Activated T-helper 1 cell treated with anti-CD3 and anti-CD28 coated beads, Interleukin-2, amount 50 U/mL, for 16 hours (primary cell): ENCODE measurements at places on chromosomes 6 and 20.

DNA sequence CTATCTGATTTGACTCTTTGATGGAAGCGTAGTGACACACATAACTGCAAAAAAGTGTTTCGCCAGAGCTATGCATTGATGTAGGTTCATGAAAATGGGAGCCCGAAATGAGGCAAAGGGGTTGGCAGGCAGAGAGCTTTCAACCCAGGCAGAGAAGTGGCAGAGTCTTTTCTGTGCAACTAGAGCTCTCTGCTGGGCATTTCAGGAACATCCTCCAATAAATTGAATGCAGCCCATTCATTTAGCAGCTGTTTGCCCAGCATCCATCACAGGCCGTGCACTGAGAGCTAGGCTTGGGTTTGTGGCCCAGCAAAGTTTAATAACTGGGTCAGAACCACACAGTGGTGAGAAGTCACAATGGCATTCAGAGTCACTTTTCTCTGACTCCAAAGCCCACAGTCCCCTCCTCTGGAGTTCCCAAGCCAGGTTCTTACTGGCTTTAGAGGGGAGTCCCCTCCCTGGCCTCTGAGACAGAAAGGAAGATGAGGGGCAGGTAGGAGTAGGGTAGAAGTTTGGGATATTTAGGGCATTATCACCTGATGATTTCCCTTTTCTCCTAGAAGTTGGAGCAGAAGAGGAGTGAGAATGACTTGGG, 31.8 kb upstream of the ELMO2 start:
- DNase-seq, result no peak

DNA sequence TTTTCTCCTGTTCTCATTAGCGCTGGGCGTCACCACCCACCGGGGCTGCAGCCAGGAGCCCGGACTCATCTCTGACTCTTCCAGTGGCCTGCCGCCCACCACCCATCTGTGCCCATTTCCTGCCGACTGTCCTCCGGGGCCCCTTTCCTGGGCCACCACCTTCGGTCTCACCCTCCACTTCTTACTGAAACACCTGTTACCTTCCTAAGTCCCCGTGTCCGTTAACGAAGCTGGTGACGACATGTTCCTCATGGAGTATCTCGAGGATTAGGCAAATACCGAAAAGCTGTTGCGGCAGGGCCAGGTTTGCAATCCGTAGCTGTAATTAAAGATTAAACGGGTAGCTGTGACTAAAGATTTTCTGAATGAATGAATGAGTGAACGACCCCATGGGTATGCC, 80.2 kb downstream of the SRC start:
- no peak for DNase-seq

GRCh38 chr6:2247664-2248063, 2.3 kb upstream of the GMDS start:
- no peak for DNase-seq

DNA sequence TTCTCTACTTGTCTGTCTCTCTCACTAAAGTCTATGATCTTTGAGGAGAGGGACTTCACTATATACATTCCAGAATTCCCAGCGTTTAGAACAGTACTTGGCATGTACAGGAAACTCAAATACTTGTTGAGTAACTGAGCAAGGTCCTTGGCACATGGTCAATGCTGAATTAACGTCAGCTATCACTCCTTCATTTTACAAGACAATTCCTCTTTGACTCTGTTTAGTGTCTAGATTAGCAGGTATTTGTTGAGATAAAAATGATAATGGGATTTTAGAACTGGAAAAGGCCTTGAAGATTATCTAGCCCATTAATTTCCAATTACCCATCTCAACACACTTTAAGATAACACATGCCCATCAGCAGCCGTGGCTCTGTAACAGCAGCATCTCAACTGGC, 6.6 kb upstream of the GUCA1B start:
- DNase-seq, result no peak

- no peak for DNase-seq
These were observed 6.7 kb downstream of the BCLAF1 start for GRCh38 chr6:136282906-136283305.

DNA sequence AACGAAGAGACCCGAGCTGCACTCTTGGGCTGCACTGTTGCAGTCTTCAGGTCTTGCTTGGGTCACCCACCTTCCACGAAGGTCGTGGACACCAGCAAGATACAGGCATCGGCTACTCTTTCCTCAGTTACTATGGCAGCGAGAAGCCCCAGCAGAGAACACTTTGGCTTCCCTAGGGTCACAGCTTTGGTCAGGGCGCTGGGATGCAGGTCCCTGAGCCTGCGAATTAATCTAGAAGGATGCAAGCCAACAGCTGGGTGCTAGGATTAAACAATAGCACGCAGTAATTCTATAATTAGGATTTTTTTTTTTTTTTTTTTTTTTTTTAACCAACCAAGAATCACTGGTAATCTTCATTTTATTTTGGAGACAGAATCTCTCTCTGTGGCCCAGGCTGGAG, 2.1 kb downstream of the KHDC3L start:
- no peak for DNase-seq

- no peak for DNase-seq
These were observed 52.2 kb downstream of the MARCKS start for GRCh38 chr6:113909224-113909856.

DNA sequence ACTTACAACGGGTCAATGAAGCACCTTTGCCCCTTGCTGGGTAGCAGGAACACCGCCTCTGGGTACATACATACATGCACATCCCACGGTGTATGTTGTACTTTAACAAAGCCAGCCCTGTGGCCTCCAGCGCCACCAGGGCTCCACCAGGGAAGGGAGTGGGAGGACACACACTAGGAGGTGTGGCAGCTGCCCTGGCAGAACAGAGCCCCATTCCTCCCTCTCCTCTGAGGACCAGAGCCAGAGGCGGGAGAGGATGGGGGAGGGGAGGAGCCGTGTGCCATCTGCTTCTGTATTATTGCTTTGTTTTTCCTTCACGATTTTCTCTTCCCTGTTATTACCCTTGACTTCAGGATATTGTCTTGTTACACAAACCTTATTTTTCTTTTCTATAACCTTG, 105.8 kb upstream of the TRAF3IP2 start:
- no peak for DNase-seq

GRCh38 chr6:144847916-144848315, 562.8 kb downstream of the UTRN start:
- DNase-seq, result no peak

- no peak for DNase-seq
These were observed 189.7 kb upstream of the PMEPA1 start for GRCh38 chr20:57899554-57899953.

DNA sequence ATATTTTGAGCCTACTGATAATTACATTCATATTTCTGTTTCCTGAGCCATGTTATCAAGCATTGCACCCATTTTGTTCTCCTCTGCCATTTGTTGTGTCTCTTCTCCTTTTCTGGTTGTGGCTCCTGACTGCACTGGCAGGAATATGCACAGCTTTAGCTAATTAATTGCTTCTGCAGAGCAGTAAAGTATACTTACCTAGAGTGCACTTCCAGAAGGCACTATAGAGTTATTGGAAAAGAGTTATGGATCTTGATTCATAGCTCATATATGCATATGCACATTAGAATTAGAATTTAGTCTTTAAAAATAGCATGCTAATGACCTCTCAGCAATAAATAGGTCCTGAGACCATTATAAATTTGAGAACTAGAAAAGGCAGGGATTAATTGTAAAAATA, 262.6 kb downstream of the NKAIN2 start:
- no peak for DNase-seq
